ENCODE measurements at places on chromosomes 1 and 21.
A peak's percentile ranks its signal among the peaks of the same experiment; 100 is the strongest.

DNA sequence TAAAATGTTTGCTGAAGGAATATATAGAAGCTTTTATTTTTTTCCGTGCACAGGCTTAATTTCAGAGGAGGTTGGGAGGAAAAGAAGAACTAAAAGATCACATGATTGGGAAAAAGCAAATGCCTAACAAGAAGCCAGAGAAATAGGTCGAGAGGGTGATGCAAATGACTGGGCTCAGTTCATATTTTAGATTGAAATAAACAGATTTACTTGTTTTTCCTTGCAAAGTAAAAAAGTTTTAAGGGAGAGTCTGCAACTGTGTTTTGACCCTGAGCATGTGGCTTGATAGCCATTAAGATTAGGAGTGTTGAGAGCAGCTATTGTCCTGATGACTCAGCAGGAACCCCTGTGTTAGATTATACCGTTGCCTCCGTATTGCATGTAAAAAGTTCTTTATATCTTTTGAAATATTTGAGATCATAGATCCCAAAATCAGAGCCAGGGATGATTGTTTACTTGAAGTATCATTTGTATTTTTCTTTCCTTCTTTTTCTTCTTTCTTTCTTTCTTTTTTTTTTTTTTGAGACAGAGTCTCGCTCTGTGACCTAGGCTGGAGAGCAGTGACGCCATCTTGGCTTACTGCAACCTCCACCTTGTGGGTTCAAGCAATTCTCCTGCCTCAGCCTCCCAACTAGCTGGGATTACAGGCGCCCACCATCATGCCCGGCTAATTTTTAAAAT lies 20.2 kb downstream of the CLIC4 start:
- no peak for DNase-seq

DNA sequence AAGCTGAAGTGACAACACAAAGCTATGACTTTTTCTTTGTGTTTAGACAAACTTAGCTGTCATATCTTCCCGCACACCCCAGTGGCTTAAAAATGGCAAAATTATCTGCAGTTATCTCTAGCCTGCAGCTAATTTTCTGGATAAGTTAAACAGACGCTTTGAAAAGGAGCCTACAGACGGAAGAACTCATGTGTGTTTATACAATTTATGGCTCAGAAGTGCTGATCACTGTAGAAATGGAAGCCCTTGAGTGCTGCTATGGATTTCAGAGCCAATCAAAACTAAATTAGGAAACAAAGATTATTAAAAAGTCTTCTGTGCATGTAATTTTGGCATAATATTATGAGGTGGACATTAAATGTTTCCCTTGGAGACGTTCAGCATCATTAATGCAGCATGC lies 11.6 kb downstream of the NTNG1 start:
- no peak for DNase-seq

- no peak for DNase-seq
These were observed 44.9 kb downstream of the RAB3B start for GRCh38 chr1:51945591-51945990.

- no peak for DNase-seq
These were observed 100.1 kb upstream of the AKT3 start for GRCh38 chr1:243950166-243950565.

DNA sequence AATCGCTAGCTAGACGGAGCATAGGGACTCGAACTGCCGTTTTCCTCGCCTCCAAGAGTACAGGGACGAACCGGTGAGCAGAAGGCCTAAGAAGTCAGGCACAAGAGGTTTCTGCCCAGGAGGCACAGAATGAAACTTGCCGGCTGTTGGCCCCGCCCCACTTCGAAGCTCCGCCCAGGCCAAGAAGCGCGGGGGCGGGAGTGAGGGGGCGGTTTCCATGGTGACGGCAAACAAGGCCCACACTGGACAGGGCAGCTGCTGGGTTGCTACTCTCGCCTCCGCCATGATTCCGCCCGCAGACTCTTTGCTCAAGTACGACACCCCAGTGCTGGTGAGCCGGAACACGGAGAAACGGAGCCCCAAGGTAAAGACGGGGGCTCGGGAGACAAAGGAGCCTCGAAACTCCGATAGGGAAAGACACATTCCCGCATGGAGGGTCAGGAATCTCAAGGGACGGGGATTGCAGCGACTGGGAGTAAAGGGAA lies at the start of gene DNALI1:
Gene DNALI1 (plus strand): TSS at position 229 of the 485 bp plus-strand sequence. CDS start 55 bp downstream, at position 284.
- DNase-seq, result peak; percentile 92

- no peak for DNase-seq
These were observed 146.8 kb downstream of the PAPPA2 start for GRCh38 chr1:176609556-176610408.

GRCh38 chr21:42291003-42291750 lies 24.0 kb downstream of the TFF3 start:
- DNase-seq, result no peak

GRCh38 chr1:79497193-79497773 lies 490.8 kb upstream of the ADGRL4 start:
- DNase-seq, result no peak

GRCh38 chr1:98399218-98399617 lies 262.3 kb upstream of the SNX7 start:
- no peak for DNase-seq
